ENCODE measurements at places on chromosomes 5 and 9.

DNA sequence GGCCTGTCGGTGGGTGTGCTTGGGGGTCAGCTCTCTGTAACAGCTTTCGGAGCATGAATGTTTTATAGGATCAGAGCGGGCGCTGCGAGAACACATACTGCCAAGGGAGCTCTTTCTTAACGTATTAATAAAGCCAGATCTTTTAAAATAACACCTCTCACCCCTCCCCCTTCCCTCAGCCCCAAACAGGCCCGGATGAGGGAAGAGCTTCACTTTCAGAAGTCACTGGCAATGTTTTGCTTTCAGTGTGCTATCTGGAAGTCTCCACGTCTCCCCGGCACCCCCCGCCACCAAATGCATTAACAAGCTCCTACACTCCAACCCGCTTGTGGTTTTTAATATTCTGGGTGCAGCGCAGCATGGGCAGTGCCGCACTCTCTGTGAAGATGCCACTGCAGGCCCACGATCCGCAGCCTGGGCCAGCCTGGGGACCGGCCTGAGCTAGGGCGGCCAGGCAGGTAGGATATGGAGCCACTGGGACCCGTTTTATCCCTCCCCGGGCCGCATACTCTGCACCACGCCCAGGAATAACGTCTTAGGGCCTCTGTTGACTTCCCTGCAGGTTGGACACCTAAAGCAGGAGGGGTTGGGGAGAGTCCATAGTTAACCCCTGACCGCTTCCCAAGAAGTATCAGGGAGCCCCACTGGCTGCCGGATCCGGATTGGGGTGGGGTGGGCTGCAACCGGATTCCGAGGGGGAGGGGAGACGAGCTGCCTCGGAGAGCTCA is 12.6 kb downstream of the NR2F1 start:
- DNase-seq: no peak

GRCh38 chr9:14092344-14092743 is 221.6 kb downstream of the NFIB start:
- no peak for DNase-seq

GRCh38 chr5:93107141-93107540 is 473.9 kb downstream of the NR2F1-AS1 start:
- DNase-seq: no peak

- DNase-seq: no peak
Observed at GRCh38 chr5:107282061-107282460, 388.7 kb downstream of the EFNA5 start.

DNA sequence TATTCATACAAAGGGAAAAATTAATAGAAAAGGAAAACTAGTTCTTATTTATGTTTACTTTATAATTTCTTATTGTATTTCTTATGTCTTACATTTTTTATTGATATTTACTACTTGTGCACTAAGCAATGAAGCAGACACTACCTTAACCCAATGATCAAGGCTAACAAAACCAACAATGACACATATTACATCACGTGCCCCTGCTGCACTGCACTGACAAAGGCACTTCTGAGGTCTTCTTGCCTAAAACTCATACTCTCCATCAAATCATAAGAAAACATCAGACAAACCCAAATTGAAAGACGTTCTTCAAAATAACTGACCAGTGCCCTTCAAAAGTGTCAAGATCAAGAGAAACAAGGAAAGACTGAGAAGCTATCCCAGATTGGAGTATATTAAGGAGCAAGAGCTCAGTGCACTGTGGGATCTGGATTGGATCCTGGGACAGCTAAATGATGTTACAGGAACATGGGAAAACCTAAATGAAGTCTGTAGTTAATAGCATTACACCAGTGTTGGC is 230.9 kb downstream of the AUH start:
- DNase-seq: no peak

- no peak for DNase-seq
Observed at GRCh38 chr5:56612759-56613158, 202.6 kb upstream of the MAP3K1 start.

- no peak for DNase-seq
Observed at GRCh38 chr5:166909040-166909439, 1382.4 kb upstream of the WWC1 start.

GRCh38 chr5:18281947-18282581 is 647.8 kb downstream of the TAF11L14 start:
- peak; percentile 15 for DNase-seq

GRCh38 chr5:111820072-111820471 is 63.1 kb upstream of the NREP start:
- DNase-seq: no peak

- no peak for DNase-seq
Observed at GRCh38 chr5:92017776-92018175, 634.7 kb upstream of the ARRDC3 start.

GRCh38 chr9:113299800-113300292 is 3.3 kb downstream of the RNF183 start:
- no peak for DNase-seq

- no peak for DNase-seq
Observed at GRCh38 chr5:151739939-151740335, 18.5 kb downstream of the ATOX1 start.

DNA sequence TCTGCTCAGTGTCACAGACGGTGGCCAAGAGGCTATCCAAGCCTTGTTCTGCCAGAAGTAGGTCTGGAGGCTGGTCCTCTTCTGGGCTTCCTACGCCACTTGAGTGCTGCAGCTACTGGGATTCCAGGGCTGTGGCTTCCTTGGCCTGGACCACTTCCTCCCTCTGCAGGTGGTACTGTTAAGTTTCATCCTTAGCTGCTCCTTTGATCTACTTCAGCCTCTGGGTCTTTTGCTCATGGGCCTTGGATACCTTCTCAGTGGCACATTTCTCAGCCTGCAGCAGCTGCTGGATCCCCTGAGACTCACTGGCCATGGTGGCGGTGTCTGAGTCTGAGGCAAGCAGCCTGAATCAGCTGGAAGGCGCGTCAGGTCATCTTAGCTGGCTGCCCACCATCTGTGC is 10.3 kb downstream of the CNOT8 start:
- no peak for DNase-seq

GRCh38 chr5:164972973-164973372 is 1467.6 kb downstream of the MAT2B start:
- no peak for DNase-seq

DNA sequence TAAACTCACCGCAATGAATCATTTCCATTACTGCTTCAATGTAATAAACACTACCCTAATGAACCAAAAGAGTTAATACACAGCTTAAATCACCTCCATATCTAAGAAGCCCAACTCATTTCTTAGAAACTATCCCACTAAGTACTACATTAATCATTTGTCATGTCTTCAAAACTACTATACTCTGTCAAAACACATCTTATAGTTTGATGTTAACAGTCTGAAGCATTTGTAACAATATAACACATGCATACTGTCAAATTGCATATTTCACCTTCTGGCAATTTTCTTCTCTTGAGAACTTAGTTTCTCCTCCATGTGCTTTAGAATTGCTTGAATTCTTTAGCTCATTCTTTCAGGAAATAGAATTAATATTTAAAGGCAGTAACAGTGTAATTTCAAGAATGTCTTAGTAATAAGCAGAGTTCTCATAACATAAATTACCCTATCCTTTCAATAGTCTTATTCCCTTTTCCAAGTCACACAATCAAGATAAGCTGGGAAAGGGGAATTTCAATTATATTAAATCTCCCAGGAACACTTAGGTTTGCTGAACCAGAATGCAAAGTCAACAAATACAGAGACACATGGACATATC is 199.7 kb downstream of the ATPSCKMT start:
- no peak for DNase-seq

DNA sequence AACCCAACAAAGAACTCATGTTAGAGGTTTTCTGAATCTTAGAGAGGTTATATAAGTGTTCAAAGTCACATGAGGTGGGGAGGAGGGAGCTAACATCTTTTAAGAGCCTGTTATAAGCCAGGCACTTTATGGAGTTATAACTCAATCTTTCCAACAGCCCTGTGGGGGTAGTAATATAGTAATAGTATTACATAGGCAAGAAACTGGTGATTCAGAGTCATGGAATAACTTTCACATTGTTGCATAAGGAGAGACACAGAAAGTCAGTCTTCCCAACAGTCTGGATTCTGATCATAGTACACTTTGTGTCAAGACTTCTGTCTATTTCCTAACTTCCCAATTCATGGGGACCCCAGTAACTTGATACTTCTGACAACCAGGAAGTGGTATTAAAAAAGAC is 89.2 kb downstream of the ACER2 start:
- DNase-seq: no peak

- DNase-seq: peak; percentile 79
Observed at GRCh38 chr5:149268928-149269557, 2.6 kb upstream of the AFAP1L1 start.

GRCh38 chr9:14941501-14942405 is 31.5 kb upstream of the FREM1 start:
- no peak for DNase-seq

- DNase-seq: no peak
Observed at GRCh38 chr9:649128-650074, 192.1 kb upstream of the DMRT1 start.

- DNase-seq: no peak
Observed at GRCh38 chr9:127300886-127301447, 36.4 kb downstream of the GARNL3 start.

DNA sequence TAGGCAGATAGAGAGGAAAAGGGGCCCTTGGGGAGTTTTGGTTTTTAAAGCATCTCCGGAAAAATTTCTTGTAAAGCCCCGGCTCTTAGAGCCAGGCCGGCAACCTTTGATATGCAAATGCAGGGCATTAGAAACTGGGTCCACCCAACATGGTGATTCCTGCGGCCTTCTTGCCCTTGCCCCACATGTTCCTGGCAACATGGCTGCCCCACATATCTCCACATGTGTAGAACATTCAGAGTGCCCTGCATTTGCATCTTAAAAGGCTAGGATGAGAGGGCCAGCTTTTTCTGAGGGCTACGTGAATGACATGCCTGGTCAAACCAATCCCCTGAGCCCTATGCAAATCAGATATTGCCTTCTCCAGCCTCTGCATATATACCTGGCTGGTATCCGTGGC is 5.0 kb upstream of the SNAPC3 start:
- no peak for DNase-seq

DNA sequence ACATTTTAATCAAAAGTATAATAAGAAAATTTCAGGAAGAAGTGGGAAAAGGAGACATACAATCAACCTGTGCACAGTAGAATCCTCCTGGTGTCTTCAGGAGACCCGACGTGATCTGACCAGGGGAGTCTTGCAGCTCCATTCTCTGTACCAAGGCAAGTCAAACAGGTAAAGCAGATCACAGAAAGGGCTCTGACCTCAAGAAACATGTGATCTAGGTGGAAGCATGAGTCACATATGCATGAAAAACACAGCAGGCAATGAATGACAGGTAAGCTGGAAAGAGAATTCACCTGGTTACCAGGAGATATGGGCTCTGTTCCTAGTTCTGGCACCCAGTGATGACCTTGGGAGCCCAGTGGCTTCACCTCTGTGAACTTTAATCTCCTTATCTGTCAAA is 19.4 kb upstream of the FABP6 start:
- DNase-seq: no peak

GRCh38 chr5:73805449-73805848 is 179.5 kb downstream of the ARHGEF28 start:
- no peak for DNase-seq

DNA sequence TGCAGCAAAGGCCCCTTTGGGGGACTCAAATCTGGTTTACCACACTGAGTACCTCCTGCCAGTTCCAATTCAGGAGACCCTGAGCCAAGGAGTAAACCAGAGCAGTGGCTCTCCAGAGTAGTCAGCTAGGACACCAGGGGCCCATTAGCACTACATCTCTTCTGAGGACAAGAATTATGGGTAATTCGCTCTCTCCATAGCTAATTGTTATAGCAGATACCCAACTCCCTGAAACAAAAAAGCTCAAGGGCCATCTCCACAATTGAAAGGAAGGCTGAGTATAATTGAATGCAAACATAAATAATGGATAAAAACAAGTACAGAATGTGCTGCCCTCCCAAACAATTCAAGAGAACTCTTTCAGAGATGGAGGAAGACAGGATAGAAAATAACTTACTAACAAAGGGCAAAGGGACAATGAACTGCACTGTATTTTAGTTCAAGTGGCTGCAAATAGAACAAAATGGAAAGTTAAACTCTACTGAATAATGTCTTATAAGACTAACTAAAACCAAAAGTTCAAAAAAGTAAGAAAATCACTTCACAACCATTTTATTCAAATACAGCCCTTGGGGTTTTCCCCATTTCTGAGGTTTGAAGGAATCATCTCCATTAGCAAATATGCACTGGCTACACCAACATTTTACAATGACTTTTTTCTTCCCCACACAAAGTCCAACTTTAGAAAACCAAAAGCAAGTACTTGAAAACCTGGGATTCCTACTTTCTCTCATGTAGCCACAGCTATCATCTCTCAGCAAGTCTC is 118.8 kb downstream of the SIL1 start:
- DNase-seq: no peak

- DNase-seq: no peak
Observed at GRCh38 chr5:43634621-43635020, 31.6 kb downstream of the NNT start.

DNA sequence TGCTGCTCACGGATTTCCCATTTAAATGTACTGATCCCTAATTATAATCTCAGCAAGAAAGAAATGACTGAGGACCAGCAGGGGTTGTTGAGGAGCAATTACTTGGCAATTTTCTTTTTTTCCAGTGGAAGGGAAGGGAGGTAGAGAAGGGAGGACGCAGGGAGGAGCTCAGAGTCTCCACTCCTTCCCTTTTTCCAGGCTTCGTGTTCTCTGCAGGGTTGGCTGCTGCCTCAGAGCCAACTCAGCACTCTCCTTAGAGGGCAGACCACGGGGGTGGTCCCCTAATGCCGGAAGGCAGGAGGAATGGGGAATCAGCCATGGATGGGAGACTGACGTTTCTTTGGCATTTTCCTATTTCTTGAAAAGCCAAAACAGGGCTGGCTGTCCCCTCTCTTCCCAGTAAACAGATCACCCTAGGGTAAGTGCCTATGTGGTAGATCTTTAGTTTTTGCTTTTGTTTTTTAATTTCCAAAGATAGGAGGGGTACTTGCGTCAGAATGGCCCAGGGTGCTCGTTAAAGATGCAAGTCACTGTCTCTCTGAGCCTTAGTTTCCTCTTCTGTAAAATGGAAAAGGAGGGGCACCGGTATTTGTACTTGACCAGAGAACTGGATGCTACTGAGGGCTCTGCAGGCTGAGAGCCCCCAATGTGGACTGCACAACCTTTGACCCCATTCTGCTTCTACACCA is 39.6 kb upstream of the LCP2 start:
- no peak for DNase-seq

- DNase-seq: no peak
Observed at GRCh38 chr5:173538018-173538417, 78.4 kb downstream of the BOD1 start.

DNA sequence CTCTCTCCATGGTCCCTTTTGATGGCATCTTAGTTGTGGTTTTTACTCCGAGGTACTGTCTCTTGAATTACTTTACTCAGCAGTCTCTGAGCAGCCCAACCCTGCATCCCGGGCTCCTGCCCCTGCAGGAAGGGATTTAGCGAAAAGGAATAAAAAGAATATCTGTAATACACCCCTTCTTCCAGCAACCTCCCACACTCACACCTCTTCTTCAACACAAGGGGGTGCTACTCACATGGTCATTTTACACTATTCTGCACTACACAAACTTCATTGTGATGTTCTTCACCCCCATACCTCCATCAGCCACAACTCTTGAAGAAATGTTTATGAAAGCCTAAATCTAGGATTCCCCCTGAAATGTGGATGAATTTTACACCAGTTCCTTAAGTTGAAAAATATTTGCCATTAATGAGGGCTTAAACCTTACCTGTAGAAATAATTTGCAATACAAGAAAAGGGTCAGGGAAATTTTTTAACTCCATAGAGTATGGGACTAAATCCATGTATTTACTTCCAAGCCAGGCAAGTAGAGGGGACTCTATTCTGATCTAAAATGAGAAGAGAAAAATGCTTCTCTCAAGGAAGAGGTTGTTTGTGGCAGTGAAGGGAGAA is 26.0 kb downstream of the TPD52L3 start:
- peak; percentile 71 for DNase-seq
